ENCODE measurements at places on chromosomes 11 and 22.

GRCh38 chr22:24337894-24338645, 67.4 kb downstream of the SPECC1L start:
- no peak for DNase-seq

DNA sequence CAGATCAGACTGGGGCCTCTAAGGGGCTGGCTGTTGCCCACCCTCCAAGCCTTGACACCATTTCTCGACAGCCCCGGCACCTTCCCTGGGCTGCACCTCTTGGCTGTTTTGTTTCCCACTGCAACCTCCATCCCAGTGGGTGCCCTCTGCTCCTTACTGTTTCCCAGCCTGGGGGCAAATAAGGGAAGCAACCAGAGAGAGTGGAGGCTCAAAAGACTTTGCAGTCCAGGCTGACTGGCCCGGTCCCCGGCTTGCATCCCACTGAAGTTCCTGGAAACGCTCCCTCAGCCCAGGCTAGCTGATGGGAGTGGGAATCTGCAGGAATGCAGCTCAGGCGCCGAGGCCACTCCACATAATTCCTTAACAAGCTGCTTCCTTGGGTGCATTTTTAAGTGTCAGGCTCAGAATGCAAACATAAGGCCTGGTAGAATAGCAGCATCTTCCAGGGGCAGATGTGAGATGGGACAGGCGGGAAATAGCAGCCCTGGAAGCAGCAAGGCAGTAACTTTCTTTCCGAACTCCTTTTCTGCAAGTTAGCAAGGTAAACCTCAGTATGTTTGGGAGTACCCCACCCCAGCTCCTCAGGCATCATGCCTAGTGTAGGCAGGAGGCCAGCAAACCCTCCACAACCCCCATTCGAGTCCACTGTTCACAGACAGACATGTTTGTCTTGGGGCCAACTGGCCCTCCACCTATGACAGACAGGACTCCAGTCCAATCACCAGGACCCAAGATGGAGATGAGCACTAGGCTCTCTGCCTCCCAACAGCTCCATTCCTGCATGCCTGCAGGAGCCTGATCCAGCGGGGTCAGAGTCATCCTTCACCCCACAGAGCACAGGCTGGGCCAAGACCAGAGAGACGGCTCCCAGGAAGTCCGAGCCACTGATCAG, 39.3 kb downstream of the RPL27A start:
- no peak for DNase-seq

DNA sequence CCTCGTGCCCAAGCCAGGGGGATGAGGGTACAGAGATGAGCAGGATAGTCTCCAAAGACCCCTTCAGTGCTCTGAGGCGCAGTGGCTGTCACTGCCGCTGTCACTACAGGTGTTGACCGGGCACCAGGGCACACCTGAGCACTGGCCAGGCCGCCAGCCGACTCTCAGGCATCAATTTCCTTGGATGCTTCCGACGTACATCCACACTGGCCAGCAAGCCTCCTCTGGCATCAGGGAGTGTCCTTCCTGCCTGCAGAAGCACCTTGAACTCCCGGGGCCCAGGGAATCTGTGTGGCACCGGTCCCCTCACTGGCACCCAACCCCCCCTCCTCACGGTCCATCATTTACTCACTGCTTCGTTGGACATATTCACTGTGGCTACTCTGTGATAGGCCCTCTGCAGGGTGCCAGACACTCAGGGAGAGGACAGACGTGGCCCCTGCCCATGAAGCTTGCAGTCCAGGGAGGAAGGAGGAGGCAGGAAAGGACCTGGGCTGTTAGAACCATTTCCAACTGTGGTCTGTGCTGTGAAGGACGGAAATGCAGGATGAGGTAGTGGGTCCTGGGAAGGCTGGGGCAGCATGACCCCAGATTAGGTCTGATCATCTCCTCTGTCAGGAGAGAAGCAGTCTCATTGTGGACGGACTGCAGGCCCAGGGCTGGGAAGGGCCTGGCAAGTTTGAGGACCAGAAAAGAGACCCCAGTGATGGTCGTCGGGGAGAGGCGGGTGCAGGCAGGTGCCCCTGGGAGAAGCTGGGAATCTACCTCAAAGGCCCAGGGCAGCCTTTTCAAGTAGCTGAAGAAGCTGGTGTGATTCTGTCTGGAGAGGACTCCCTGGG, 46.3 kb upstream of the ANO1 start:
- no peak for DNase-seq

DNA sequence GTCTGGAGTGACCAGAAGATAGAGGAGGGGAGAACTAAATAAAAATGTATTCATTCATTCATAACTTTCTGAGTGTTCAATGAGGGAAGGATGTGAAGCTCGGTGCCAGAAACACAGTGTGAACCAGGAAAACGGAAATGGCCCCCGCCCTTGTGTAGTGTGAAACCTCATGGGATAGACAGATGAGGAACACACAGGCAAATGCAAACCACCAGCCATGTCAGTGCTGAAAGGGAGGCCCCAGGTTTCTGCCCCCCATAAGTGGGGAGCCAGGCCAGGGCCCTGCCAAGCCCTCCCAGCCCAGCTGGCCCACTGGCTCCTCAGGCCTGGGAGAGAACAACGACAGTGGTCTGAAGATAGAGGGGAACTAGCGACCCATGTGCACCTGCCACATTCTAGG, 30.5 kb downstream of the LARGE1 start:
- no peak for DNase-seq

DNA sequence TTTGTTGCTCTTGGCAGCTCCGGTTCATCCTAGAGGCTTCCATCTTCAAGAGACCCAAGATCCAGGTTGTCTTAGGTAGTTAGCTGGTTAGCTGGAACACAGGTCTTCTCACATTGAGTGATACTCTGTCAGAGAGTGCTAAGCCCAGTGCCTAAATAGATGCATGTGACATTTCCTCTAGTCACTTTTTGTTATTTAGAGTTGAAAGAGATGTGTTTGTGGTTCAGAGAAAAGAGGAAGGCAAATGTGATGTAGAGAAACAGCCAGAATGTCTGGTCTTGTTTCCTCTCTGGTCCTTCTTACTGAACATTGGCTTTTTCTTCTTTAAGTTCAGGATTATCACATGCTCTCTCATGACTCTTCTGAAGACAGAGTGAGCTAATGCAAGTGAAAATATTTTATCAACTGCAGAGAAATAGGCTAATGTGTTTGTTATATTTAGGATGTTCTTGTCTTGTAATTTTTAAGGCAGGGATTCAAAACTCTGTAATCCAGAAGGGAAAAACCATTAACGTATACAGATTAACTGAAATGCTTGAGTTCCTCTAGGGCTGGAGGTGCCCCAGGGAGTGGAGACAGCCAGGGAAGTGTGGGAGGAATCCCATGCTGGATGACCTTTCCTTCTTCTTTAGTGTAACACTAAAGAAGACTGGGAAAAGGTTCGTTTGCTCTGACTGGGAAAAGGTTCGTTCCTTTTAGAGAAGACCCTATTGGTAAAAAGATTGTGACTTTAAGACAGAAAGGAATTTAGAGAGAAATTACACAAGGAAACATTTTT, 75.4 kb downstream of the SWAP70 start:
- DNase-seq, result no peak

- no peak for DNase-seq
These were observed 527.5 kb downstream of the CNTN5 start for GRCh38 chr11:99548264-99548663.

DNA sequence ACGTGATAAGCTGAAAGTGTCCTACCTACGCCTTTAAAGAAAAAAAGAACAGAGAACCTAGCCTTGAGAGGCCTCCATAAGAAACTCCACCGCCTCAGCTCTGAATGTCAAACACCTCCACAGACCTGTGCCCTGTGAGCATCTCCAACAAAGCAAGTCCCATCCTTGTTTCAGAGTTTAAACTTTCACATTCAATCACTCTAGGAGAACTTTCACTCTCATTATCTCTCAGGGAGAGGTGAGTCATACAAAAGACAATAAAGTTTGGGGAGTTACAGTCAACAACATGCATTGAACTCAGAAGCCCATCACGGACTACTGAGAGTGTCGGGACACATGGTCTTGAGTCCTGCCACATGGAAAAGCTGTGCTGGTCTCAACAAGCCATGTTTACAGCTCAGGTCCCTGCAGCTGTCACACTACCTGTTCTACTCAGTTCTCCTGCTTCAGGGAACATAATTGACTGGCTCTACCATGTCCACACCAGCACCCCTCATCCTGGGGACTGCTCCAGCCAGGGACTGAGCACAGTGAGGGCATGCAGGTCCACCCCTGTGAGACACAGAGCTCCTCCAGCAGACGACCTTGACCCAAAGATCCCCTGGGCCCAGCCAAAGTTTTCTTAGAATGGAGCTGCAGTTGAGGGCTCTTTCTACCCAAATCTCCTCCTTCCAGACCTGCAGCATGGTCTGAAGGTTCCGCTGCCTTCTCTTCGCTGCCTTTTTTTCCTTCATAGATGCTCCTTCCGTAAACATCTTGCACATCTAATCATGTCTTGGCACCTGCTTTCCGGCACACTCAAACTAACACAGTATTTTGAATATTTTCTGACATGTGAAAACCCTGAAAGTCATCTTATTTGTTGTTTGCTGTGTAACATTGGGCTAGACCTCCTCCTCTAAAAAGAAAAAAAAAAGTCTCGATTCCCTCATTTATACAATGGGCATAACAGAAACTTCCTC, 114.9 kb downstream of the ETS1 start:
- DNase-seq, result no peak

- DNase-seq, result peak; percentile 28
These were observed 36.1 kb upstream of the AMPD3 start for GRCh38 chr11:10418950-10419310.

DNA sequence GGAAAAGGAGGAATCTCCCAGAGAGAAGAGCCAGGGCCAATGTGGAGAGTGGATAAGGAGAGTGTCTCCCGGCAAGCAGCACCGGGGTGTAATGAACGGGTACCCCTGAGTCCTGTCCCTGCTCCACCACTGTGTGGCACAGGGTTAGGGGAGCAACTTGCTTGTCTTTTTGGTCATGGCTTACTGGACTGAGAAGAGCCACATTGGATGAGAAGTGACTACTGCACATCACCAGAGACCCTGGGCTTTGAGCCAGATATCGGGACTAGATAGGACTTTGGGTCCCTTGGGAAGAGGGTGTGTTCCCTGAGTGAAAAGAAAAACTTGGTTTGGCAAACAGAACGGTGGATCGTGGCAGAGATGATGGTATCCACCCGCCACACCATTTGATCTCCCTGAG, 24.6 kb downstream of the SDHAF2 start:
- no peak for DNase-seq

DNA sequence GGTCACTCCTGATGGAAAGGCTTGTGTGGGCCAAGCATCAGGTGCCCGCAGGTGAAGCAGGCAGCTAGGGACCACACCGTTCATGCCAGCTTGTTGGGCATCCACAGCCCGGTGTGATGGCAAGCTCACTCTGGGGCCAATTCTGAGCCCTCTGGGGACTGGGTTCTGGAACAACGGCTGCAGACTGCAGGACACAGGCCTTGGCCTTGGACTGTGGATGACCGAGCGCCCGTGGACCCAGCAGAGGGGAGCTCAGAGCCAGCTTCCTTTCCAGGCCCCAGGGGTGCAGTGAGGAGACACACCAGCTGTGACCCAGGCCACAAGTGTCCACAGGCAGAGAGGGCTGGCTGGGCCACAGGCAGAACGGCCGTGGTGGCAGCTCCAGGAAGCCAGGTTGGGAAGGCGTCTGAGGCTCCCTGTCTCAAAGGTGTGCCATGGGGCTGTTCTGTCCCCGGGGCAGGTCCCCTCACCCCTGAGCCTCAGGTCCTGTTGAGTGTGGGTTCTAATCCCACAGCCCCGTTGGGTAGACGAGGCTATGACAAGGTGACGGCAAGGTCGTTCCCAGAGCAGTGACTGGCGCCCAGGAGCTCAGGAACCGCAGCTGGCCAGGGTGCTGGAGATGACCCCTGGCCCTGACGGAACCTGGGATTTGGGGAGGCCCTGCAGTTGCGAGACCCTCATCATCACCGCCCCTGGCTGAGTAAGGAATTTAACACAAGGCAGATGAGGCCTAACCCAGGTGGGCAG, 1079.4 kb downstream of the BRD1 start:
- DNase-seq, result no peak

GRCh38 chr11:86798988-86799387, 1.4 kb upstream of the PRSS23 start:
- DNase-seq, result no peak

Data from hematopoietic multipotent progenitor cell treated with erythropoietin and hydrocortisone succinate and interleukin-3 and kit ligand, for 6 days (in vitro differentiated cells).